ENCODE measurements at places on chromosomes 6 and 20.

DNA sequence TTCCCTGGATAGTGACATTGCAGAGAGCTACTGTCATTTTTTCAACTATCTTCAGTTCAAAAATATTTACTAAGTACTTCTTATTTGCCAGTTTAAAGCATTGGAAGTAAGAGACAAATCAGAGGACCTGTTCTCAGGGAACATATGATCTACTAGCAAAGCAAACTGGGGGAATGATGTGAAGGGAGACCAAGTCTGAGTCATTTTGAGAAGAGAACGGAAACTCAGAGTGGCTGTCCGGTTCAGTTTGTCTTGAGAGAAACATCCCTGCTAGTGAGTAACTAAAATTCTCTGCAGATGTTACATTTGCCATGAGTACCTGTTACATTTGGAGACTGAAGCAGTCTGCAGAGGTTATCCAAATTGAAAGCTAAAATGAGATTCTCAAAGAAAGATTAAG is 118.3 kb downstream of the KCNQ5 start:
- no peak for DNase-seq

DNA sequence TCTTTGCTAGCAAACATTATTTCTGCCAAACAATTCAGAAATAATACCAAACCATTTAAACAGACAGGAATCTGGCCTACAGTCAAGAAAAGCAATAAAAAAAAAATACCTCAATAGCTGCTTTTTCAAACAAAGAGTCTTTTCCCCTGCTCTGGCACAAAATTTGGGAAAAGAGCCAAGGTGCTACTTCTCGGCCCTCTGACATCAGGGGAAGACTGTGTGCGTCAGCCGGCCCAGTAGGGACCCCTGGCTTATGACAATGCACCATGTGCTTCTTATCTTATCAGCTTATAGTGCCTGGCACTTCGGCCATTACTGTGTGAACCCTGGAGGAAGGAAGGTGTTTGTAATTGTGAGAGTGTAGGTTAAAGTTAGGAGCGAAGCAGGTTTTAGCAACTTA is 89.4 kb downstream of the PDE10A start:
- DNase-seq, result no peak

GRCh38 chr6:165552248-165552736 is 110.7 kb downstream of the PDE10A start:
- no peak for DNase-seq

- DNase-seq, result no peak
Measured at GRCh38 chr6:54307439-54307910, 766 bp upstream of the TINAG start.

GRCh38 chr20:32206760-32207625 is 550 bp downstream of the PLAGL2 start:
- DNase-seq, result no peak

DNA sequence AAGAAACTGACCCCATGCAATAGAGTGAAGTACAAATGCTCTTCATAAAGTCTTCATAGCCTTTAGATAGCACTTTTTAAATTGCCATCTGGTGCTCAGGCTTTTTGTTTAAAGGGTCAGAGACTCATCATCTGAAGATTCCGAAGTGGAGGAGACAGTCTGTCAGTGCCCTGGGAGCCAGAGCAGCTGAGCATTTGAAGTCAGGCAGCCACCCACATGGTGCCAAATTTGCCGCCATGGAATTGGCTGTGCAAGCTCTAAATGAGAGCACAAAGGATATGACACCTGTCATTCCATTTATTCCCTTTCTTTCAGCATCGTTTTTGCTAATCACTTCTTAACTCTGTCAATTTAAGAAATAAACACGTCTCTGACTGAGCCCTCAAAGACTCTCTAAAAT is 32.8 kb upstream of the CEP162 start:
- DNase-seq, result no peak

DNA sequence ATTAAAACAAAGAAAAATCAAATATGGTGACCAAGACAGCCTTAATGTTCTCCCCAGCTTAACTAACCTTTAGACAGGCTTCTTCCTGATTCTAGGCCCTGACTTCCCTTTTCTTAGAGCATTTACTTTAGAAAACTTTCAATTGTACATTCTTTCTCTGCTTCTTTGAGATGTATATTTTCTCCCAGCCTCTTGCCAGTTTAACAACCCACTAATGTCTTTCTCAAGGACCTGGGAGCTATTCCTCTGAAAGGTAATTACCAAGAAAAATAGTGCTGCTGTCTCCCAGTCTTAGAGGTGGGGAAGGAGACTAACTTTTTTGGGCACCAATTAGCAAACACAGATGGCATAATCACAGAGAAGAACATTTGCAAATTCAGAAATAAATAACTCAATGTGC is 62.8 kb upstream of the KCNQ5 start:
- no peak for DNase-seq

DNA sequence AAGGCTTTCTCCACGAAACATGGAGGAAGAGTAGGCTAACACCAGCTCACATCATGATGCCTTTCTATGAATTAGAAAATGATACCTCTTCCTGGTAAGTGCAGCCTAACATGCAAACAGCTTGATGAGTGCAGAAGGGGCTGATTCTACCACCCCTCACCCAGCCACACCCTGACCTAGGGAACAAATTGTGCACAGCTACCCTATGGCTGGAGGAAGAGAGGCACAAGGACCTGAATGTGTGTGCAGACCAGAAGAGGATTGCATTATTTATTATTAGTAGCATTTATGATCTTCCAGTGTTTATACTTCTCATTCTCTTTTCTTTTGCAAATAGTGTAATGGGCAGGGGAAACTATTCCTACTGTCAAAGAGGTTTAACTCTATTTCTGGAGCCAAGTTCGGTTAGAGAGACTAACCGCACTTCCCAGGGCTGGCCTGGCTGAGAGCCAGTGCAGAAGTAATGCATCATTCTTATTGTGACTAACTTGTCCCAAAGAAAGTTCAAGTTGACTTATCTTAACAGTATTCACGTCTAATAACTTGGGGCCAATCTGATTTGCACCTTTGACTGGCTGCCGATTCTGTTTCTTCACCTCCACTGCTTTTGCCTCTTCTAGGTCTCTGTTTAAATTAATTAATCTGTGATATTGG is 237.5 kb downstream of the CD83 start:
- no peak for DNase-seq

- DNase-seq, result no peak
Measured at GRCh38 chr6:37303891-37304503, 46.1 kb upstream of the TMEM217 start.

GRCh38 chr20:9660236-9660868 is 146.0 kb downstream of the LAMP5 start:
- DNase-seq, result no peak

GRCh38 chr6:163301726-163302635 is 112.5 kb upstream of the QKI start:
- DNase-seq, result no peak

- no peak for DNase-seq
Measured at GRCh38 chr6:47306887-47307286, 2.8 kb downstream of the TNFRSF21 start.

DNA sequence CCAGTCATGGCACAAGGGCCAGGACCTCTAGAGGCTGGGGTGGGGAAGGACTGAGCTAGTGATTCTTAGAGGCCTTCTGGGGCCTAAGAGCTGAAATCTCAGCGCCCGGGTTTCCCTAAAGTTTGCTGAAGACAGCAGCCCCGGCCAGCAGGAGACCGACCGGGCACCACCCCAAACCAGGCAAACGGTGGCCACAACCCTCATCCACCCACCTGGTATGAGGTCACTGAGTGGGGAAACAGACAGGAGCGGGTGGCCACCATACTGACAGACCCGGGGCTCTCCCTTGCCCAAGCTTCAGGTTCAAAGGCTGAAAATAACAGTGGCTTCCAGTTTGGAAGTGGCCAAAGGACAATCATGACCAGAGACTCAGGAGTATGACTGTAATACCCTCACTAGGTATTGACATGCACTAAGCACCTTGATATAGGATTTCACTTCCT is 35.0 kb upstream of the ID1 start:
- DNase-seq, result no peak

- no peak for DNase-seq
Measured at GRCh38 chr6:66344796-66345195, 637.8 kb upstream of the EYS start.

DNA sequence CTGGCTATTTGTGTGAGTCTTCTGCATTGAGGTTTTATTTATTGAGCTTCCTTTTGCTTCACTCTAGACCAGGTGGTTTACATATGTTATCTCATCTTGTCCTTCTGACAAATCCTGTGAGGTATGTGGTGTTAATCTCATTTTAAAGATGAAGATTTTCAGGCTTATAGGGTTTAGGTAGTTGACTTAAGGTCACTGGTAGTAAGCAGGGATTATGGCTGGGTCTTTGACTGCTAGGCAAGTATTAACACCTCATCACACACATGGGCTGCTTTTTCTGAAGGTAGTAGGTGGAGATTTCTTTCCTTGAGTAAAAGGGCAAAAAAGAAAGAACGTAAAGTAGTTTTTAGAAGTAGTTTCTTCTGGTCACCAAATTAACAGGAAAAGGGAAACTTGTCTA is 72.6 kb downstream of the CDKAL1 start:
- DNase-seq, result no peak

DNA sequence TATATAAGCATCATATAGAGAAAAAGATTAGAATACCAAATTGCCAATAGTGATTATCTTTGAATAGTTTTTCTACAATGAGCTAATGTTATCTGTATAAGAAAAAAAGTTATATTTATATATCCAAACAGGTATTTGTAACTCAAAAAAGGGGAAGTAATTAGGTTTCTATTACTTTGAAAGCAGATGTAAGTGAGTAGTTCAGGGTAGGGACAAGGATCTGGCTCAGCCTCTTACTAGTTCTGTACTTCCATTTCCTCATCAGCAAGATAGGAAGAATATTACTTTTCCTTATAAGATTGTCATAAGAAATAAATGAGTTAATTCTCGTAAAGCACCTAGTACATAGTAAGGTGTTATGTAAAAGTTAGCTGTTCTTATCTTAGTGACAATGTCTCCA is 32.2 kb downstream of the AHI1 start:
- DNase-seq, result no peak

DNA sequence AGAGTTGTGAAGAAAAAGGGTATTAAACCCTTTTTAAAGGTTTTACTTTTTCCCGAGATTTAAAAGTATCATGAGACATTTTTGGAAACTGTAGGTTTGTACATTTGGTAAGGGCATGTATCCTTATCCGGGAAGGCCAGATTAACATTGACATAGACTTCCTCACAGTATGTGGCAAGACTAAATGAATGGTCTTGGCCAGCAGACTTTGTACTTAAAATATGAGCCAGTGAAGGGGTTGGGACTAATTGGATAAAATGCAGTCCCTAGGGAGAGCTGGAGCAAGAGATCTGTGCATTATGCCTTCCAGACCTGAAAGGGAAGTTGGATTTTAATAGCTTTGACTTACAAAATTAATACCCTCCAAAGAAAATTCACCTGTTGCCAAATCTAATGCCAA is 60.4 kb upstream of the CCN2 start:
- DNase-seq, result no peak

DNA sequence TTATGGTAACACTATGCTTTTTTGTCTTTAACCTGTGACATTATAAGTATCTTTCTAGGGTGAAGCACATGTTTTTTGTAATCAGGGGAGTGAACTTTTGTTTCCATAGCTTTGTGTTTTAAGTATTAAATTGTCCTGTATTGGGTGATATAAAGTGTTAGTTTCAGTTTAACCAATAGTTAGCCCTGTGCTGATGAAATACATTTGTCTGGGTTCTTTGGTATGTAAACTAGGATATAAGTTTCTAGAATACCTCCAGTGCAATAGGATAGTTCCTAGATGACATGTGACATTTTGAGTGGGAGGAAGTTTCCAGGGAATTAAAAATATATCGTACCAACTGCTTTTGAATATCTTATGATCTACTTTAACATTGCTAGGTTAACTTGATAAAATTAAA is 611.0 kb upstream of the MARCKS start:
- DNase-seq, result no peak

Data from stimulated activated CD4-positive, alpha-beta T cell treated with anti-CD3 and anti-CD28 coated beads, Interleukin-1b, Interleukin-23, amount 100 ng/mL, for 1 hour (primary cell).